ENCODE measurements at places on chromosomes 7 and 10. TPM values are rescaled to one million over a fixed set of nuclear protein-coding genes. Genes with fewer than 3 reads are reported as not detected.

GRCh38 chr10:78923647-78924318, 145.0 kb upstream of the ZMIZ1 start:
- H3K4me3 ChIP-seq = no peak overlapping the region
- H3K36me3 ChIP-seq = no peaks in the 10 kb centered on the region
- DNase-seq = no peak
- H3K4me1 ChIP-seq = peaks cover 4% of the 10 kb centered on the region

GRCh38 chr10:107913317-107914294, 749.1 kb upstream of the SORCS1 start:
- H3K27ac ChIP-seq = no peak overlapping the region
- peaks cover 27% of the 10 kb centered on the region for H3K27me3 ChIP-seq
- H3K4me3 ChIP-seq = no peak overlapping the region
- H3K36me3 ChIP-seq = no peaks in the 10 kb centered on the region
- no peak for DNase-seq

Gene LLCFC1
- total RNA-seq = not detected

Gene RAMP3
- 23.3 TPM for total RNA-seq

Gene AOAH
- 19.5 TPM for total RNA-seq

GRCh38 chr7:85535974-85536729, 349.3 kb upstream of the SEMA3D start:
- no peaks in the 10 kb centered on the region for H3K36me3 ChIP-seq
- no peak overlapping the region for H3K27ac ChIP-seq

DNA sequence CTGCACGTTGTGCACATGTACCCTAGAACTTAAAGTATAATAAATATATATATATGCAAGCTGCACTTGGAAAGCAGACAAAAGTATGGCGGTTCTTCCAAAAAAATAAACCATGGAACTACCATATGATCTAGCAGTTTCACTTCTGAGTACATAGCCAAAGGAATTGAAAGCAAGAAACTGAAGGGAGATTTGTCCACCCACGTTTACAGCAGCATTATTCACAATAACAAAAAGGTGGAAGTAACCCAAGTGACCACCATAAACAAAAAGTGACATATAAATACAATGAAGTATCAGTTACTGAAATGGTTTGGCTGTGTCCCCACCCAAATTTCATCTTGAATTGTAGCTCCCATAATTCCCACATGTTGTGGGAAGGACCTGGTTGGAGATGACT, 525.3 kb upstream of the CELF2 start:
- H3K27ac ChIP-seq = no peak overlapping the region
- no peak for DNase-seq
- H3K4me3 ChIP-seq = no peak overlapping the region
- H3K27me3 ChIP-seq = no peaks in the 10 kb centered on the region

GRCh38 chr10:80924063-80924952, 386.6 kb downstream of the SH2D4B start:
- no peak overlapping the region for H3K27ac ChIP-seq
- H3K36me3 ChIP-seq = no peaks in the 10 kb centered on the region
- H3K4me3 ChIP-seq = no peak overlapping the region
- no peaks in the 10 kb centered on the region for H3K27me3 ChIP-seq
- DNase-seq = peak; percentile 51

Gene DEPP1
- 30.7 TPM for total RNA-seq

- no peaks in the 10 kb centered on the region for H3K27me3 ChIP-seq
- peaks cover 66% of the 10 kb centered on the region for H3K4me1 ChIP-seq
- no peaks in the 10 kb centered on the region for H3K36me3 ChIP-seq
- no peak for DNase-seq
These were observed 105.1 kb upstream of the ANLN start for GRCh38 chr7:36284456-36285090.

GRCh38 chr10:52004342-52004949, 305.1 kb upstream of the CSTF2T start:
- H3K4me3 ChIP-seq = no peak overlapping the region
- H3K27me3 ChIP-seq = no peaks in the 10 kb centered on the region
- no peak for DNase-seq
- no peaks in the 10 kb centered on the region for H3K4me1 ChIP-seq
- no peak overlapping the region for H3K27ac ChIP-seq
- no peaks in the 10 kb centered on the region for H3K36me3 ChIP-seq

Gene ASAH2
- total RNA-seq = 1.9 TPM

DNA sequence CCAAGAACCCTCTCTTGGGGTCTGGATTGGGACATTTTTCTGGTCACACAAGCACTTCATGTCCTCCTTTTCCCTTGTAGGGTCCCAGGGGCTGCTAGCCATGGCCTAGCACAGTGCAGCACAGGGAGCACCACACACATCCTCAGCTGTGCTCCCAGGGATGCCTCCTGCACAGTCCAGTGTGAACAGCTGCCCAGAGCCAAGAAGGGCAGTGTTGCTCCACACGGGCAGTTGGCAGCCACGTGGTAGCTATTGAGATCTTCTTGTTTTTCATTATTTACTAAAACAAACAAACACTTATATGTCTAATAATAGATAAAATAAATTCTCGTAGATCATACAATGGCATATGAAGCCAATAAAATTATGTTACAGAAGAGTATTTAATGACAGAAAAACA, 13.9 kb upstream of the LANCL2 start:
- no peak overlapping the region for H3K27ac ChIP-seq
- H3K27me3 ChIP-seq = no peaks in the 10 kb centered on the region
- no peaks in the 10 kb centered on the region for H3K4me1 ChIP-seq
- H3K36me3 ChIP-seq = no peaks in the 10 kb centered on the region
- DNase-seq = no peak

DNA sequence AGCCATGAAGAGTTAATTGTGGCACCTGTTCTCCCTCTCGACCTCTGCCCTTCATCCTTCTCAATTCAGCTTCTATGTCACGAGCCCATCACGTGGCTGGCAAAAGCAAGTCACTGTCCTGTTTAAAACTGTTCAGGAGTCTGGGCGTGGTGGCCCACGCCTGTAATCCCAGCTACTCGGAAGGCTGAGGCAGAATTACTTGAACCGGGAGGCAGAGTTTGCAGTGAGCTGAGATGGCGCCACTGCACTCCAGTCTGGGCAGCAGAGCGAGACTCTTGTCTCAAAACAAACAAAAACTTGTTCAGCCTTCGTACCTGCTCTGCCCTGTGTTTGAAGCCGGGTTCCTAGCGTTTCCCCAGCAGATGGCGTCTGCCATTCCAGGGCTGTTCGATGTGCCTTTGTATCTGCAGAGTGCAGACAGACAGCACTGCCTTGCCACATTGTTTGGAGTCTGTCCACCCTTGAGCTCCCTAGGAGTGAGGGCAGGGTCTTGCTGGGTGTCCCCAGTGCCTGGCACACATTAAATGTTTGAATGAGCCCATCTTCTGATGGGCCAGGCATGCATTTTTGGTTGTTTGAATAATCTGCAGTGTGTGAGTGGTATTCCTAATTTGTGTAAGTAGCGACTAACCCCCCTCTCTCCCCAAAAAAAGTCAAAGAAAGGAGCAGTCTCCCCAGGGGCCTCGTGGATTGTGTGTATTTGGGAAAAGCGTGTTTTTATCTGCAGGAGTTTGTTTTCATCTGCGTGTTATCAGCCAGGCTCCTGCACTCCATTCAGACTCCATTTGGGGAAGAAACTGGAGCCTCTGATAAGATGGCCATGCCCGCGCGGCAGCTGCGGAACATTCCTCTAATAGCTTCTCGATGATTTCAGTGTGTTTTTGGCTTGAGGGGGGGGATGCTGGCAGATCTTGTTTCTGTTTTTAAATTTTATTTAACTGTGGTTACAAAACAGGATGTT, 61.2 kb downstream of the DNAJB6 start:
- DNase-seq = no peak
- peaks cover 46% of the 10 kb centered on the region for H3K4me1 ChIP-seq
- peaks cover 44% of the 10 kb centered on the region for H3K36me3 ChIP-seq
- no peak overlapping the region for H3K4me3 ChIP-seq

- no peak for DNase-seq
- H3K4me1 ChIP-seq = peaks cover 51% of the 10 kb centered on the region
- H3K27me3 ChIP-seq = no peaks in the 10 kb centered on the region
- H3K36me3 ChIP-seq = no peaks in the 10 kb centered on the region
- H3K4me3 ChIP-seq = no peak overlapping the region
These were observed 40.1 kb upstream of the XPNPEP1 start for GRCh38 chr10:109963439-109963838.

Gene FAM171A1
- total RNA-seq = 5.8 TPM

Gene TES
- total RNA-seq = 9.4 TPM

Gene SPDYE11
- not detected for total RNA-seq

- no peak overlapping the region for H3K27ac ChIP-seq
- peak overlapping the region; percentile 39 for H3K4me3 ChIP-seq
- peaks cover 15% of the 10 kb centered on the region for H3K4me1 ChIP-seq
- H3K36me3 ChIP-seq = no peaks in the 10 kb centered on the region
These were observed 3.4 kb upstream of the GAL3ST4 start for GRCh38 chr7:100171840-100172239.

DNA sequence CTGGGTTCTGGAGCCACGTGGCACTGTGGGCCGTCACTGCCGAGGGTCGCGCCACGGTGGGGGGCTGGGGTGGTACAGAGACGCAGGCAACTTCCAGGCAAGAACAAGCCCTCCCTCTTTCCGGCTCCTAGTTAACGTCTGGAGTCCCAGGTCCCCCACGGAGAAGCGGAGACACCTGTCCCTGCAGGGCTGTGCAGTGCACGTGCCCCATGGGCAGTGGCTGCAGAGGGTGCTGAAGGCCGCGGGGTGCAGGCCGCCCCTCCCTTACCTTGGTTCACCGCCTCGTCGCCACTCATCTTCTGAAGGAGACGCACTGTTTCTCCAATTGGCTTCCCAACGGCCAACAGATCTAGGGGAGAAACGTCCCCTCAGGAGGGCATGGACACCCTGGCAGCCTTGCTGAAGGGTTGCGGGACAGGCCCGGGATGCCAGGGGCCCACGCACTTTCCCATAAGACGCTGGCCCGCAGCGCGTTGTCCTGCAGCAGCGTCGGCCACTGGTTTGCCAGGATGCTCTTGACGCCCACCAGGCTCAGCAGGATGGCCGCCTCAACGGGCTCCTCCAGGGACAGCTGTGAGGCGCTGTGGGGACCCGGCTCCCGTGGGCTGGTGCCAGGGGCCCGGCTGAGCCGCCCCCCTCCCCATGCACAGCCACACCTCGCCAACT, 24.3 kb upstream of the NKX6-2 start:
- no peak overlapping the region for H3K27ac ChIP-seq
- peaks cover 32% of the 10 kb centered on the region for H3K27me3 ChIP-seq

Gene TLL2
- total RNA-seq = 8.3 TPM

DNA sequence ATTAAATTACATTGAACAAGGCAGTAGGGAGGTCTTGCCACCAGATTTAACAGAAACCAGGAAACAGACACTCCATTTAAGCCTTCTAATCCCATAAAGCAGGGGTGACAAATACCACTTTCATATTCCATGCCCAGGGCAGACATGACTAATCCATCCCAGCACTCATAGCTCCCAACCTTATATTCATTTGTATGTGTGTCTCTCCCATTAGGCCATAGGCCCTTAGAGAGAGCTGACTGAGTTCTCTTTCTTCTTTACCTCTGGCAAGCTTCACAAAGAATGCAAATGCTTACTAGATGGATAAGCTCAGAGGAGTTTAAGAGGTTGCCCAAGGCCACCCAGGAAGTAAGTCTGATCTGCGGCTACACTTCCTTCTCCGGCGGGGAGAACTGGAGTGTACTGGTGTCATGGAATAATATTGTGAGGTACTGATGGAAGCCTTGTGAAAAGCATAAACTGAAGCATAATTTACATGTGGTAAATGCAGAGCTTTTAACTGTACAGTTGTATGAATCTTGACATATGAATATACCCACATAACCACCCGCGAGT, 239.7 kb upstream of the HABP2 start:
- H3K27ac ChIP-seq = no peak overlapping the region
- H3K27me3 ChIP-seq = peaks cover 13% of the 10 kb centered on the region
- DNase-seq = no peak
- H3K4me3 ChIP-seq = no peak overlapping the region
- no peaks in the 10 kb centered on the region for H3K4me1 ChIP-seq

Gene TMEM225B
- total RNA-seq = not detected

DNA sequence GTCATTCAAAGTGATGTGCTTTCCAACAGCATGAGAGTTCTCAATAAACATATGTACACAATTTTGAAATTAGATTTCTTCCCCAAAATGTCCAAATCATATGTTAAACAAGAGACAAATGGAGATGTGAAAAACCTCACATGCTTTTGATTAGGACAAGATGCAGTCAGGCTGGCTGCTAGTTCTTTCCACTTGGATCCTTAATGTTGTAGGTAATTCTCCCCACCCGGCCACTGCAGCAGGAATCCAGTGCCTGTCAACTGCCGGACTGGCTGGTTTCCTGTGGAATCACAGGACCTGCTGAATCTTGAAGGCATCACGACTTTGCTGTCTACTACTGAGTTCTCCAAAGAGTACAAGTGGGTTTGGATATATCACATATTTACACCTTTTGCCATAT, 138.6 kb upstream of the AKR1E2 start:
- no peaks in the 10 kb centered on the region for H3K27me3 ChIP-seq
- H3K27ac ChIP-seq = no peak overlapping the region
- DNase-seq = no peak
- no peak overlapping the region for H3K4me3 ChIP-seq
- no peaks in the 10 kb centered on the region for H3K36me3 ChIP-seq
- peaks cover 24% of the 10 kb centered on the region for H3K4me1 ChIP-seq

GRCh38 chr7:102433219-102434038, at the start of gene ORAI2:
TSS of gene ORAI2 (plus strand) at chr7:102433575. CDS start at chr7:102438957, 5,382 bp downstream.
- peak; percentile 78 for DNase-seq
- H3K4me3 ChIP-seq = peak within 1 kb of the TSS; percentile 79
- peaks cover 12% of the 10 kb centered on the region for H3K4me1 ChIP-seq
- H3K27ac ChIP-seq = peak within 1 kb of the TSS; percentile 65
- H3K36me3 ChIP-seq = no peaks in the 10 kb centered on the region
